ENCODE measurements at places on chromosomes 6 and 20.

GRCh38 chr6:107059606-107060005 is 31.6 kb downstream of the MTRES1 start:
- no peak for DNase-seq

- DNase-seq: no peak
Measured at GRCh38 chr6:154656660-154657059, 76.6 kb upstream of the SCAF8 start.

DNA sequence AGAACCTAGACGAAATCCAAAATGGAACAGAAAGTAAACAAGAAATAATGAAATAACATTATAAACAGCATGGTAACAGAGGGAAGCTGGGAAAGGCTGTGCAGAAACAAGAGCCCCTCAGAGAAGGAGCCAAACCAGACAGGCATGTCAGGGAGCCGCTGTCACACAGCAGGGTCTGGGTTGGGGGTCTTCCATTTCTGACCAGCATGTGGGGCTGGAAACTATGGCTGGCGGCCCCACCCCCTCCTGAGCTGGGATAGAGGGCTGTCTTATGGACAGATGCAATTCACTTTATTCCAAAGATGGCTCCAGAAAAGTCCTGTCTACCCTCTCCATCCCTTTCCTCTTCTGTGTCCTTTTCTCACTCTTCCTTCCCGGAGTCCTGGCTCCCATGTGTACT is 27.3 kb downstream of the C6orf89 start:
- no peak for DNase-seq

GRCh38 chr20:35561268-35561667 is 19.4 kb downstream of the ERGIC3 start:
- no peak for DNase-seq

DNA sequence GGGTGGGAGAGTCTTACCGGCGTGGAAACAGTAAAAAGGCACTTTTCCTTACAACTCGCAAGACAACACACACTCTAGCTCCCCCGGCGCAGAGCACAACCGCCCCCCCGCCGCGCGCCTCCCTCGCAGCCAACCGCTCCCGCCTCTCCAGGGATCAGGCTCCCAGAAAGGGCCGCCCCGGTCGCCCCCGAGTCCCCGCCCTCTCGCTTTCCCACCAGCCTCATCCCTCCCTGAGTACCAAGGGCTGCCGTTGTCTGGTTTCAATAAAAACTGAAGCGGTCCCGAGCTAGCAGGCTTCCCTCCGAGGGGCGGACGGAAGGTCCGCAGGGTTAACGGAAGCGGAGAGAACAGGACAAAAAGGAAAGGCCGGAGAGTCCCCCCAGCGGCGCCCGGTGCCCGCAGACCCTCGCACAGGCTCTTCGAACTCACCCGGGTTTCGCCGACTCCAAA is 804 bp downstream of the ELOVL5 start:
- no peak for DNase-seq

DNA sequence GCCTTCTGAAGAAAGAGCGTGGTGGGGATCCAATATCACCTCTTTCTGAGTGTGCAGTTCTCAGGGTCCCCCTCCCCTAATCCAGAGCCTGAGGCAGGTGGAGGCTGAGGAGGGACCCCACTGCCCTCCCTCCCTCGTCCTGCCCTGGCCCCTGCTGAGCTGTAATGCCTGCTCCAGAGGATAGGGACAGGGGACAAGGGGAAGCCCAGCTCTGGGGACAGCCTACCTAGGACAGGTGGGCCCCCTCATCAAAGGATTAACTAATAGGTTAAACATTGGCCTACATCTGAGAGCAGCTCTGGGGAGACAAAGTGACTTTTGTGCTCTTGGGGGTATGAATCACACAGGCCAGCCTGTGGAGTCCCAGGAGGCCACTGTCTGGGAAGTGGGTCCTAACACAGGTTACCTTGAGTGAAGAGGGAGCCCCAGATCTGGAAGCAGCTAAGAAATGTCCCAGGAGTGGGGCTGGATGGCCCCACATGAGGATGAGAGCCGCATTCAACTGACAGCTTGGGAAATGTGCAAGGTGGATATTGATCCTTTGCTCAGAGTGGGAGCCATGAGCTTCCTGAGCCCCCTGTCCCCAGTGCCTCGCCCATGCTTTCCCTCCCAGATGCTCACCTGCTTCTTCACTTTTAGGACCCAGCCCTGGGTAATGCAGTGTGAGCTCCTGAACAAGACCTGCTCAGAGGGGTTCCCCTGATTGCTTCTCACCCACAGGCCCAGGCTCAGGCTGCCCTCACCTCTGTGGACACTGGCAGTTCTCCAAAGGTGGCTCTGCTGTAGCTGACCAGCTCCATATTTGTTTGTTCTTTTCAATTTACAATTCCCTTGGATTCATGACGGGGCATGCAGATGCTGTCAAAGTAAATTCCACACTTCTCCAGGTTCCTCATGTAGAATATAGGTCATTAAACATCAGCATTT is 17.8 kb upstream of the CST9L start:
- no peak for DNase-seq

GRCh38 chr6:152356662-152357061 is 280.5 kb downstream of the SYNE1 start:
- DNase-seq: no peak

DNA sequence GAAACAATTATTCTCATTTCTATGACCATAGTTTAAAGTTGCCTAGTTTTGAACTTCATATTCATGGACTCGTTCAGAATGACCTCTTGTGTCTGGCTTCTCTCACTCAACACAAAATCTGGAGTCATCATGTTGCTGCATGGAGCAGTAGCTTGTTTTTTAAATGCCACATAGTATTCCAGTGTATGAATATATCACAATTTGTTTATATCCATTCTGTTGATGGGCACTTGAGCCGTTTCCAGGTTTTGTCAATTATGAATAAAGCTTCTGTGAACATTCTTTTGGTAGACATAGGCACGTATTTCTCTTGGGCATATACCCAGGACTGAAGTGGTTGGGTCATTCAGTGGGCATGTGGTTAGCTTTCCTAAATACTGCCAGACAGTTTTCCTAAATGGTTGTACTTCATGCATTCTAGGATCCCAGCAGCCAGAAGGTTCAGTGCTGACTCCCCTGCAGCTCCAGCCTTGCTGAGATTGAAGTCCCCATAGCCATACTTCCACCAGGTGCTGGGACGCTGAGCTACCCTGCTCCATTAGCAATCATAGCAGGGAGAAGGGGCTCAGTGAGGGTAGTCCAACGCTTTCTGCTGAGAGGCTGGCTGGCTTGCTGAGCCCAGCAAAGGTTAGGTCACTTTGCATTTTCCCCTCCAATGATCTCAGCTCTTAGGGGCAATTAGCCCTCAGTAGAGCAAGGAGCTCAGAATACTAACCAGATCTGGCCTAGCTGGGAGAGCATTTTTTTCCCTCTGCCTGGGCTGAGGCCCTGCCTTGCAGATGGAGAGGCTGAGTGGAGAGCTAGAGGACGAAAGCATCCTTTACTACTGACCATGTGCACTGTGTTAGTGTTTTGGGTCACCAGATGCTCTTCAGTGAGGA is 35.7 kb upstream of the CTNNBL1 start:
- DNase-seq: no peak

GRCh38 chr20:46328200-46328882 is 20.0 kb upstream of the CDH22 start:
- no peak for DNase-seq

Measured in activated T-cell treated with anti-CD3 and anti-CD28 coated beads for 4 hours (primary cell).